ENCODE measurements at places on chromosomes 3 and 15.

DNA sequence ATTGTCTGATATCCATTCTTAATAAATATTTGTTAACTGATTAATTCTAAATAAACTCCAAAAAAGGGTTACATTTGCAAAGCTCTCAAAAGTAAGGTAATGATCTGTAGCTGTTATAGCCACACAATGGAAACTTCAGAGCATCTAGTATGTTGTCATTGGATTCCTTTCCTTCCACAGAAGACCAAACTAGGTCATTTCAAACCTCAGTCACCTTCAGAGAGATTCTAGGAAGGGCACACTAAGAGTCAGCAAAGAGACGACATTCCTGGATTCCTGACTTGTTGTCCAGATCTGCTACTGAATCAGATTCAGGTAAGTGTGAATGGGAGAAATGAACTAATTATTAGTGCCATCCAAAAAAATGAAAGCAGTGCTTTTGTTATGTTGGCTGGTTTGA, 3.0 kb upstream of the COL8A1 start:
- peaks cover 23% of the 10 kb centered on the region for H3K4me1 ChIP-seq
- no peak for DNase-seq
- H3K27me3 ChIP-seq = peaks cover 4% of the 10 kb centered on the region
- H3K27ac ChIP-seq = no peak overlapping the region

- DNase-seq = peak; percentile 70
- H3K27ac ChIP-seq = no peak overlapping the region
- no peaks in the 10 kb centered on the region for H3K27me3 ChIP-seq
Observed at GRCh38 chr3:5079761-5080160, 42.3 kb upstream of the ARL8B start.

- H3K4me1 ChIP-seq = no peaks in the 10 kb centered on the region
- peaks cover 3% of the 10 kb centered on the region for H3K27me3 ChIP-seq
Observed at GRCh38 chr15:69515926-69516325, 63.3 kb downstream of the RPLP1 start.

DNA sequence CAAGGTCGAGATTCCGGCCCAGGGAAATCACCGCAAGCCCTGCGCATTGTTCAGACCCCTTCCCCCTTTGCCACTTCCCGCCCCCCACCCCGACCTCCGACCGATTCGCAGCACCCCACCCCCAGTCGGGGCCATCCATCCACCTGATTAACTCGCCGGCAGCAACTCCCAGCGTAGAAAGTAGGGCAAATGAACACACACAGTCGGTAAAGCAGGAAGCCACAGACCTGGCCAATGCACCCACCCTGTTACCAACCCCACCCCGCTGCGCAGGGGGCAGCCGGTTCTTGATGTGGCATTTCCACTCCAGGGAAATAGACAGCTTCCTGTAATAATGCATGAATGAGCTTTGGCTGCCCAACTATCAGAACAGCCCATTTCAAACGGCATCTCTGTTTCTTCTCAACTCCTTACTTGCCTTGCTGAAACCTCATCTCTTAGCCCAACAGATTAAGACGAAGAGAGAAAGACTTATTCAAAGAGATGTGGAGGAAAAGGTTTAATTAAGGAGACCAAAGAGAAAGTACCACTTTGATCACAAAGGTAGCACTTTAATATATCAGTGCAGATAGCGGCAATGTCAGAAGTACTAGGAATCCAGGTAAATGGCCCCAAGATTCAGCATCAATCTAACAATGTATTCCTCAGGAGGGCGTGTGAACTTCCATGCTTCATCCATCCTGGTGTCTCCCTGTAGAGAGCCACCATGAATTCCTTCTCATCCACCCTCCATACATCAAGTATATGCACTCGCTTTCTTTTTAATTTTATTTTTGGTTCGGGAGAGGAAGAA, 1.9 kb downstream of the TNIK start:
- no peaks in the 10 kb centered on the region for H3K36me3 ChIP-seq
- H3K27ac ChIP-seq = no peak overlapping the region
- peaks cover 7% of the 10 kb centered on the region for H3K27me3 ChIP-seq
- no peak for DNase-seq
- peaks cover 31% of the 10 kb centered on the region for H3K4me1 ChIP-seq

DNA sequence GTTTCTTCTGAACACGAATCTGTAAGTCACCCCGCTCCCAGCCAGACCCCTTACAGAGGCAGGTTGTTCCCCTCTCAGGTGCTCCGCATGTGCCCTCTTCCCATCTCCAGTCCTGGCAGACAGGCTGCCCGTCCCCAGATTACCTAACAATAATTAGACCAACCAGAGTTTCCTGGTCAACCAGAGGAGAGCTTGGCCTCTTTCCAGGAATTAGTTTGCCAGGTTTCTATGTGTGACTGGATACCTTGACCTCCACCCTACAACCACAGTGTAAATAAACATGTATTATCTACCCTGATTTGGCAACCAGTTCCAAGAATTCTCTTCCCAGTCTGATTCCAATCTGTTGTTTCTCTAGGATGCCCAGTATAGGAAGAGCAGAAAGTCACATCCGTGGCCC, 178.0 kb upstream of the UMPS start:
- H3K27ac ChIP-seq = no peak overlapping the region
- H3K4me3 ChIP-seq = no peak overlapping the region
- no peak for DNase-seq
- H3K4me1 ChIP-seq = peaks cover under 1% of the 10 kb centered on the region
- peaks cover 6% of the 10 kb centered on the region for H3K27me3 ChIP-seq

Data from suprapubic skin (tissue), 4 donors.